ENCODE measurements at places on chromosomes 1 and 21.

DNA sequence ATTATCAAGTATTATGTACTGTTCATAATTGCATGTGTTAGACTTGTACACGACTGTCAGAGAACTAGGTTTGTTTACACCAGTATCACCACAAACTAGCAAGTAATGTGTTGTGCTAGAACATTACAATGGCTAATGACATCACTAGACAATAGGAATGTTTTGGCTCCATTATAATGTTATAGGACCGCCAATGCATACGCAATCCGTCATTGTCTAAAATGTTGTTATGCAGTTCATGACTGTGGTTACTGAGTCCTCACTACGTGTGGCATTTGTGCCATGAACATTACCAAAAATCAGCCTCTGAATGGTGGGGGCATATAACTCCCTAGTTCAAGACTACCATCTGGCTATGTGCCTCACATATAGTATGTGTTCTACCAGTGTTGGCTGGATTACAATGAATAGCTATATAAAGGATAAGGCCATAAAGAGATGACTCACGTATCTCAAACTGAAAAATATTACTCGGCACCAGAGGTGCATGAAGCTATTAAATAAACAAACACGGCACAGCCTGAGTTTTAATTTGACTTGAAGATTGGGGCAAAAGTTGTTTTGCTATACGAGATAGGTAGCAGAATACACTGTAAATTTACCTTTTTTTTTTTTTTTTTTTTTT, 89.1 kb upstream of the COL24A1 start:
- no peak for DNase-seq

GRCh38 chr21:45076245-45076711, 1.9 kb downstream of the ADARB1 start:
- no peak for DNase-seq

GRCh38 chr21:37412603-37413360, 46.2 kb downstream of the DYRK1A start:
- no peak for DNase-seq

DNA sequence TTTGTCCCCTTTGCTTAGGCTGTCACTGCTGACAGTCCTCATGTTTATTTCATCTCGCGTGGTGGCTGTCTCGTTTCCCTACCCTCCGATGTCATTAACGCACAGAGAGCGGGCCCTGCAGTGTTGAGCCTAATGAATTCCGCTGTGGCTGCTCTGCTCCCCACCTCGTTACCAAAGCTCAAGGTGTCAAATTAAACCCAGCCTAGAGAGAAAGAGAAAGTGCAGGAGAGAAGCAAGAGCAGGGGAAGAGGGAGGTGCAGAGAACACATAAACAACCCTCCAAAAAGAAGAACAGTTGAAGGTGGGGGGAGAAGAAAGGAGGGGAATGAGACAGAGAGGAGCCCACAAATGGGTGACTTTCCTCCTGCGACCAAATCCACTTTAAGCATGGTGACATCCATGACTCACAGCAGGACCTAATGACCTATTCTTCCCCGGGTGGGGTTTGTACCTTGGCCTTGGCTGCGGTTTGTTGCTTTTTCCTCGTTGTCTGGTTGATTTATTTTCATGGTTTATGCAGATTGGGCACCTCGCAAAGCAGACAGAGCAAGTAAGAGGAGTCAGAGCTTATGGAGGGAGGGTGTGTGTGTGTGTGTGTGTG, 92.5 kb downstream of the PBX1 start:
- DNase-seq, result no peak

DNA sequence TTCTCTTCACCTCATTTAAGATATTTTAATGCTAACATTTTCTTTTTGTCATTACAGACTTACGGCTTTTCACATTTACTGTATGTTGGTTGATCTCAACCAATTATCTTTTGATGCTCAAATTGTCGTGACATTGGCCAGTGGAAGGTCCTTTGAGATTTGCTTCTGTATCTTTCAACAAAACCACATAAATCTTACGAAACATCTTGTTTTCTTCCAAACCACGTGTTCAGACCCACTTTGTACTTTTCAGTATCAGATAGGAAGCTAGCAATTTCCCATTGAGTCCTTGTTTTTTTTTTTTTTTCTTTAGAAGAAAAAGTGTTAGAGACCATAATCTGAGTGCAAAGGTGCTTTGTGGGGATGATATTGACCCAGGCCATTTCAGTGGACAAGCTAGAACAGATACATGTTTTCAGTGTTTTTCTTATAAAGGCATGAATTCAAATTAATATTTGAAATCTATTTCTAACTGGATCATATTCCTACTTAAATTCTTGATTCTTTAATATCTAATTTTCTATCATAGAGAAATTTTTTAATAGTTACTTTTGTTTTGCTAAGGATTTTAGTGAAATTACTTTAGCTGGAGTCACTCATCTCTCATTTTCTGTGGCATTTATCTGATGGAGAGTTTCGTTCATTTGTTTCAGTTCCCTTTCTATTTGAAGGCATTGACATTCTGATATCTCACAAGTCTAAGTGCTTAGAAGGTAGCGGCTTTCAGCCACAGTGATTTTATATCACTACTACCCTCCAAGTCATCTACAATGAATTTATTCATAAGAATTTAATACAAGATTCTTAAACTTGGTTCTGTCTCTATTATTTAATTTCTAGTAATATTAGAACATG, 26.7 kb downstream of the ATG4C start:
- peak; percentile 27 for DNase-seq

- peak; percentile 32 for DNase-seq
These were observed 14.9 kb upstream of the CENPS start for GRCh38 chr1:10415211-10415930.

DNA sequence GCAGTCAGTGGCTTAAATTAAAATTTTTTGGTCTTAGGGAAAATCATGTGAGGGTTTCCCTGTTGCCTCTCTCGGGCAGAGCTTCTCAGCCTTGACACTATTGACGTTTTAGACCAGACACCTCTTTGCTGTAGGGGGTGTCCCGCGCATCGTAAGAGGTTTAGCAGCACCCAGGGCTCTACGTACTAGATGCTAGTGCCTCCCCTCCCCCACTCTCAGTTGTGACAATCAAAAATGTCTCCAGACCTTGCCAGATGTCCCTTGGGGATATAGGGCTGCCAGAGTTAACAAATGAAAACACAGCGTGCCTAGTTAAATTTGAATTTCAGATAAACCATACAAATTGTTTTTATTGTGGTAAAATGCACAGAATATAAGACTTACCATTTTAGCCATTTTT, 293.3 kb downstream of the DISC1 start:
- no peak for DNase-seq

DNA sequence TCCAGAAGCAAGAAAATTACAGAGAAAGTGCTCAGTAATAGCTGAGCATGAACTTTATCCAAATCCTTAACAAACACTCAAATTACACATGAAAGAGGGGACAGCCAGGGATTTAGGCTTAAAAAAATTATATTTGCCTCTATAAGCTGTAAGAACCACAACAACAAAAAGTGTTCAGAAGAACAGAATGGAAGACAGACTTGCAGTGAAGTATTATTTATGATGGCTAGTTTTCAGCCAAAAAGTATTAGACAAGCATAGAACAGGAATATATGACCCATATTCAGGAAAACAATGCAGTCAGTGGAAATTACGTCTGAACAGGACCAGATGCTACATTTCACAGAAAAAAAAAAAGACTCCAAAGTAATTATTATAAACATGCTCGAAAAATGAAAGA, 1246.3 kb downstream of the NCAM2 start:
- DNase-seq, result no peak

GRCh38 chr1:105137543-105138457, 1388.1 kb downstream of the AMY1C start:
- no peak for DNase-seq

- DNase-seq, result no peak
These were observed 8.5 kb downstream of the C1orf141 start for GRCh38 chr1:67126111-67126746.

DNA sequence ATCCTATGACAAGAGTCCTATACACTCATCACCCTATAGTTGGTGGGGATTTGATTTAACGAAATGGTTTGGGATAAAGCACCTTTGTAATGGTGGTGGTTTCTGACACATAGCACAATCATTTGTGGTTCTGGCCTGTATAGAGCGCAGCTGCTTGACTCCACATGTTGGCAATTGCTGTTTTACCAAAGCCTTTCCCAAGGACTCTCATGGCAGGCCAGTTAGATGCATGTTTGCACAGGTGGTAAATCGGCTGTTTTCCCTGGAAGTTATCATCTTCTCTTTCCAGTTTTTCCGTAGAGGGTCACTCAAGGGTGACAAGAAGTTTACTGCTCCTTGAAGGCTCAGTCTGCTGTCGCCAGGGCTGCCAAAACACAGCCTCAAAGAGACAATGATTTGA, 17.1 kb upstream of the XPR1 start:
- no peak for DNase-seq

DNA sequence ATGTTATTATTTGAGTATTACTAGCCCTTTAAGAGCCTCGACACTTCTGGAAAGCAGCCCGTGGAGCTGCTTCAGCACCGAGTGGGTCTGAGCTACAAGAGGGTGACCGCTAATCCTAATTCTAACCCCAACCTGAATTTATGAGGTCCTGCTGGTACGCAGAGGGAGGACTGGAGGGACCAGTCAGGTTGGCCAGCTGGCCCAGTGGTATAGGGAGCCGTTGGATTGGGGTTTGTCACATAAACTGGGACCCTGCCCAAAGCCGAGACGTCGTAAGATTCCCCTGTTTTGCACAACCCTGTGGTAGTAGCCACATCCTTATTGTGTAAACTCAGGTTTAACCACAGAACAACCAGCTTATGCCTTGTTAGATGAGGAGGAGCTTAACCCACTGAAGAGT, 60.8 kb upstream of the F3 start:
- no peak for DNase-seq

DNA sequence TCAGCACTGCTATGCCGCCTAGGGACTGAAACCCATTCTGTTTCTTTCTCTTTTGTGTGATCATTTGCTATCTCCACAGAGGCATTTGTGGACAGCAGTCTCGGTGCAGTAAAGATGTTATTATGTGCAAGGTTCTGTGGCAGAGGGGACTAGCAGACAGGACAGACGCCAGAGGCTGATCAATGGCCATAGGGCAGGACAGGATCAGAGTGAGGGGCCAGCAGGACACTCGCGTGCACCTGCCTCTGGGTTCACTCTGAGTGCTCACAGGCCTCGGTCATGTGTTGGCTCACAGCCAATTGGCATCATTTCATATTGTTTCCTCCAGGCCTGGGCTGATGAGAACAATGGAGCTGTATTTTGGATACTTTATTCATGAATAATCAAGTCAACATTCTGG, 212.6 kb downstream of the TGFB2 start:
- DNase-seq, result peak; percentile 43

- DNase-seq, result no peak
These were observed 61.4 kb upstream of the S1PR1 start for GRCh38 chr1:101175466-101175865.

DNA sequence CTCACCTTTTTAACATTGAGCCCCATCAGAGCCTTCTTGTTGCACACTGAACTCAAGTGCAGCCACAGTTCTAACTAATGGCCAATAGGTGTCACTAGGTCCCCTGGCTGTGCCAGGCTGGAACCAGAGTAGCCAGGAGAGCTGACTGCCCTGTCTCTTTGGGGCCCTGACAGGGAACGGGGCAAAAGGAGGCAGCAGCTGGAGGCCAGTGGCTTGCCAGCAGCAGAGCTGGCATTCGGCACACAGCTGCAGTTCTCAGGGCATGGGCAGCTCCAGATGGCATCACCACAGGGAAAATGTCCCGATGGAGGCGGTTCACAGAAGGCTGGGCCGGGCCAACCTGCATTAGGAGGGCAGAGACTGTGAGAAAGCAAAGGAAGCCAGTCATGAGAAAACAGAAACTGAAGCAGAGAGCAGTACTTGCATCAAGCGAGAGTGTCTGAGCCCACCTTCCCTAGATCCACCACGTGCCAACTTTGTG, 188.6 kb downstream of the FCRL5 start:
- DNase-seq, result peak; percentile 20

DNA sequence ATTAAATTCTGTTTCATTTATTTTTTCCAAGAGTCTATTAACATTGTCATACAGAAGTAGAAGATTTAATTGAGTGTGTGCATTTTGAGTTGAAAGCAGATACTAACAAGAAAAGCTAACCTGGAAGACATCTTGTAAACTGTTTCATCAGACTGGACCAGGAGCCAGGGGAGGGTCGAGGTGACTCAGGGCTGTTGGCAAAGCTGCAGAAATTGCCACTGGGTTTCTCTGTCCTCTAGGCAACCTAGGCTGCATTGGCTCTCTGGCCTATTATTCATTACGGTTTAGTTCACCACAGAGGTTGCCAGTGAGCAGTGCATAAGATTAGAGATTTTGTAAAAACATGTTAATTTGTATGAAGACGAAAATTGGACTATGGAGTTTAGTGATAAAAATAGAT, 27.5 kb downstream of the ERG start:
- no peak for DNase-seq

- DNase-seq, result no peak
These were observed 9.9 kb upstream of the DNTTIP2 start for GRCh38 chr1:93888900-93889299.

GRCh38 chr1:156677616-156678596, 699 bp upstream of the NES start:
- DNase-seq, result peak; percentile 88

GRCh38 chr1:22210176-22210575, 67.3 kb upstream of the WNT4 start:
- DNase-seq, result no peak

DNA sequence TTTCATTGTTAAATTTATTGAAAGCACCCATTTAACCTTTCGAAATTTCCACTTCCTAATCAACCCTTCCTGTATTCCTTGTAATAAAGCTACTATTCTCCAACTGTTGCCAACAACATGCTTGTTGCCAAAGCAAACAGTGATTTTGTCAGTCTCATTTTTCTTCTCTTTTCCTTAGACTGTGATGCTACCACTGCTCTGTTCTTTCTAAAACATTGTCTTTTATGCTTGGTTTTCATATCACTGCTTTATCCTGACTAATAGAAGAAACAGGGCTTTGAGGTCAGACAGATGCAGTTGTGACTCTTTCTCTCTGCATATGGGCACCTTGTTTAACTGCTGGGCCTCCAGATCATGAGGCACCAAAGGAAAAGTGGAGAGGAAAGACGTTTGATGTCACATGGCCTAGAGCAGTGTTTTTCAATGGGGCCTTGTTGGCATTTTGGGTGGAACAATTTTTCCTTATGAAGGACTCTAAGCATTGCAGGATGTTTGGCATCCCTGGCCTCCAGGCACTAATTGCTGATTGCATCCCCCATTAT, 56.1 kb downstream of the HMCN1 start:
- DNase-seq, result no peak

- no peak for DNase-seq
These were observed 75.5 kb upstream of the DYNLT5 start for GRCh38 chr1:66676613-66677298.

Data from globus pallidus (tissue), 1 donor.